Panc1 (cell line): ENCODE measurements at places on chromosomes 1 and 21.

DNA sequence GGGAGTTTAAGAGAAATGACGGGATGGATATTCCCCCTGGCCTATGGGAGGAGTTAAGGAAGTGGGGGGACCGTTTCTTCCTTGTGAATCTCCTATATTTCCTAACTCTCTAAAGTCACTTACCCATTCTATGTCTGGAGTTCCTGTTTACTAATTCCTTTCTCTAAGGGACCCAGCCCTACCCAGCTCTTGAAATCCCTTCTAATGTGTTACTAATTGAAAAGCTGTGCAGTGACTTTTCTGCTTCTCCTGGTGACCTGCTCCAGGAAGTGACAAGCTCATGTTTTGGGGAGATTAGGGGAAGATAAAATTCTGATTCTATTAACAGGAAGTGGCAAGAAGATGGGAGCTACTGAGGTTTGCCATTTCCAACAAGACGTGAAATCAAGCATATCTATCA, 4.0 kb upstream of the SAMSN1 start:
- no peak for DNase-seq

DNA sequence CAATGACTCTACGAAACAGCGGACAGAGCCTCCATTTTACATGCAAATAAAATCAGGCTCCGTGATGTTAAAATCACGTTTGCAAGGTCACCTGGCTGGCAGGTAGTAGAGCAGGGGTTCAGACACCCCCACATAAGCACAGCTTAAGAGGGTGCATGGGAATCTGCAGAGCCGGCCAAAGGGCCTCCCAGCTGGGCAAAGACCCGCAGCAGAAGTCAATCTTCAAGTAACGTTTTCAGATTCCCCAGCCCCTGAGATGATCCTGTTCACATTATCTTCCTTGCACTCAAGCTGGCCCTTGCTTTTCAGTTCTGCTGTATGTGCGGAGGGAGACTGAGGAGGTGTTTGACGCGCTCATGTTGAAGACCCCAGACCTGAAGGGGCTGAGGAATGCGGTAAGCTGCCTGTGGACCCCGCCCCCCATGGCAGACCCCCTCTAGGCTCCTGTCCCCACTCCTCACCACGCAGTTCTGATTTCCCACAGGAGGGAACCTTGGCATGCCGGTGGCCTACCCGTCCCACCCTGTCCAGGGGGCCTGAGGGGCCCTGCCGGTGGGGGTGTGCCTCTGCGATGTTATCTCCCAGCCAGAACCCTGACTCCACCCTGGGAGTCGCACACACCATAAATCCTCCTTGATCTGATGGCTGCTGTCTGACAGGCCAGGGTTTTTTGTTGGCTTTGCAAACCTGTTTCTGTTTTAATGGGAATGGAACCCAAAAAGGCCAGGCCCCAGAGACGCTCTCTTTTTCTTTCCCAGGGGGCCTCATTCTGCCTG, 28.2 kb downstream of the GRHL3 start:
- DNase-seq = no peak

DNA sequence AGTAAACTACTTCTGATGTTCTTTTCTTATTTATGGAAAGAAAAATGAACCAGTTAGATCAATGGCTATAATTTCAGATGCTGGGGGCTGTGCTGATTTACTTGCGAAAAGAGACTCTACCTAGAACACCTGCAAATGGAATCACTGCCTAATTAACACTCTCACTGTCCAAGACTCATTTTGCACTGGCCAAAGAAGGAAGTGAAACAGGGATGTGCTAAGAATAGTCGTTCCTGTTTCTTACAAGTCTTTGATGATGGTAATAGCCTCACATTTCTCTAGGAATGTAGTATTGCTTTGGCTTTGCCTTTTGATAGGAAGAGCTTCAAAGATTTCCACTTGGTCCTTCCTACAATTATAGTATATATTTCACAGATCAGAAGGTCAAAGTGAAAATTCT, 12.7 kb upstream of the TSNAX start:
- no peak for DNase-seq

- DNase-seq = no peak
Measured at GRCh38 chr1:64687725-64688327, 57.0 kb upstream of the RAVER2 start.

- DNase-seq = no peak
Measured at GRCh38 chr1:39333296-39333695, 128.8 kb downstream of the MACF1 start.

- no peak for DNase-seq
Measured at GRCh38 chr1:67957066-67957465, 93.4 kb downstream of the DIRAS3 start.
